ENCODE measurements at places on chromosomes 7 and 10. TPM values are rescaled to one million over a fixed set of nuclear protein-coding genes. Genes with fewer than 3 reads are reported as not detected.

GRCh38 chr7:3733541-3734140 lies 432.6 kb downstream of the SDK1 start:
- H3K4me1 ChIP-seq, result no peaks in the 10 kb centered on the region
- no peaks in the 10 kb centered on the region for H3K27me3 ChIP-seq
- no peak for DNase-seq
- H3K36me3 ChIP-seq, result no peaks in the 10 kb centered on the region

GRCh38 chr10:131312478-131312836 lies 936 bp upstream of the TCERG1L start:
- no peaks in the 10 kb centered on the region for H3K36me3 ChIP-seq
- H3K27ac ChIP-seq, result no peak overlapping the region
- no peaks in the 10 kb centered on the region for H3K4me1 ChIP-seq
- H3K27me3 ChIP-seq, result peaks cover 38% of the 10 kb centered on the region

GRCh38 chr10:75379212-75379724 lies 22.3 kb downstream of the ZNF503 start:
- no peak overlapping the region for H3K4me3 ChIP-seq
- H3K36me3 ChIP-seq, result no peaks in the 10 kb centered on the region
- H3K27ac ChIP-seq, result no peak overlapping the region

GRCh38 chr10:96701265-96701664 lies 19.0 kb downstream of the PIK3AP1 start:
- peaks cover 2% of the 10 kb centered on the region for H3K27me3 ChIP-seq
- peaks cover 5% of the 10 kb centered on the region for H3K4me1 ChIP-seq
- no peak overlapping the region for H3K27ac ChIP-seq
- DNase-seq, result no peak
- no peak overlapping the region for H3K4me3 ChIP-seq

DNA sequence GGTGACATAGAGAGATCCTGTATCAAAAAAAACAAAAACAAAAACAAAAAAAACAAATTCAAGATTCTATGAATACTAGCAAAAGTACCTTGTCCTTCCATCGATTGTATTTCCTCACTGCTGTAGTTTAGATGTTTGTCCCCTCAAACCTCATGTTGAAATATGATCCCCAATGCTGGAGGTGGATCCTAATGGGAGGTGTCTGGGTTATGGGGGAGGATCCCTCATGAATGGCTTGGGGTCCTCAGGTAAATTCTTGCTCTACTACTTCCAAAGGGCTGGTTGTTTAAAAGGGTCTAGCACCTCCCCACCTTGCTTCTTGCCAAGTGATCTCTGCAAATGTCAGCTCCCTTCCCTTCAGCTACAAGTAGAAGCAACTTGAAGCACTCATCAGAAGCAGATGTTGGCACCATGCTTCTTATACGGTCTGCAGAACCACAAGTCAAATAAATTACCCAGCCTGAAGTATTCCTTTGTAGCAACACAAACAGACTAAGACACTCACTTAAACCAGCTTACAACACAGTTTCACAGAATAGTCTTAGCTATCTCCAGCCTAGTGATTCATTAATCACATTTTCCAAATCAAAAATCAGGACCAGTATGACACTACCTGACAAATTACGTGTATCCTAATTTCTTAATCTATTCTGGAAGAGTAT lies 20.7 kb downstream of the ABI1 start:
- H3K4me1 ChIP-seq, result peaks cover 55% of the 10 kb centered on the region
- no peak for DNase-seq
- H3K27me3 ChIP-seq, result no peaks in the 10 kb centered on the region
- H3K36me3 ChIP-seq, result peaks cover 35% of the 10 kb centered on the region
- peak overlapping the region; percentile 63 for H3K27ac ChIP-seq

Gene AKR1D1
- total RNA-seq, result not detected

Gene NKX1-2
- not detected for total RNA-seq

Gene EN2
- not detected for total RNA-seq
